ENCODE measurements at places on chromosomes 12 and 14.

DNA sequence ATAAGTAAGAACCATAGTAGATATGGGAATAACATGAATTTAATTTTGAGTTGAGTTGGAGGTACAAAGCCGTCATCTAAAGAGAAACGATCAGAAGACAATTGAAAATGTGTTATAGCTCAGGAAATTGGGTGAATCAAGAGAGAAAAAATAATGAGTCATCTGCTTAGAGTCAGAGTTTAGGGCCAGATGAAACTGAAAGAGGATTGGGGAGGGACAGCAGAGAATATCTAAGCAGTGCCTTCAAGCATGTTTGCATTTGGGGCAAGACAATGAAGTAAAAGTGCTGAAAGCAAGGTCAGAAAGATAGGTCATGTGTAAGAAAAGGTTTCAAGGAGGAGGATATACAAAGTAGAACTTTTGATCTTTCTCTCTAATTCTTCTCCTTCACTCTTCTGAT, 49.4 kb downstream of the SLC15A5 start:
- no peak for DNase-seq

DNA sequence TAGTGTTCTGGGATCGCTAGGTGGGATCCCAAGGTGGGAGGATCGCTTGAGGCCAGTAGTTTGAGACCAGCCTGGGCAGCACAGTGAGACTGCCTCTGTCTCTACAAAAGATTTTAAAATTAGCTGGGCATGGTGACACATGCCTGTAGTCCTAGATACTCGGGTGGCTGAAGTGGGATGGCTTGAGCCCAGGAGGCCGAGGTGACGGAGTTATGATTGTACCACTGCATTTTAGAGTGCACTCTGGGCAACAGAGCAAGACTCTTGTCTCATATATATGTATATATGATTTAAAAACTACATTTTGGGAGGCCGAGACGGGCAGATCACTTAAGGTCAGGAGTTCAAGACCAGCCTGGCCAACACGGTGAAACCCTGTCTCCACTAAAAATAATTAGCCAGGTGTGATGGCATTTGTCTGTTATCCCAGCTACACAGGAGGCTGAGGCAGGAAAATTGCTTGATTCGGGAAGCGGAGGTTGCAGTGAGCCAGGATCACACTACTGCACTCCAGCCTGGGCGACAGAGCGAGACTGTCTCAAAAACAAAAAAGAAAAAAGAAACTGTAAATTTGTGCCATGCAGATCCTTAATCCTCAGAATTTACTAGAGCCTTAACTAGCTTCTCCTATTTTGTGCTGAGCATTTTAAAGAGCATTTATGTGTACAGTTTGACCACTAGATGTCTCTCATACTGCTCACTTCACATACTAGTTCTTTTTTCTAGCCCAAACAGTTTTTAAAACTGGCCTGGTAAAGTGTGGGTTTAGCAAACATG, 114.8 kb downstream of the MON2 start:
- DNase-seq = peak; percentile 2

GRCh38 chr14:33524244-33524643, 426.6 kb downstream of the EGLN3 start:
- no peak for DNase-seq

GRCh38 chr14:61609191-61609843, 86.0 kb upstream of the HIF1A start:
- no peak for DNase-seq

DNA sequence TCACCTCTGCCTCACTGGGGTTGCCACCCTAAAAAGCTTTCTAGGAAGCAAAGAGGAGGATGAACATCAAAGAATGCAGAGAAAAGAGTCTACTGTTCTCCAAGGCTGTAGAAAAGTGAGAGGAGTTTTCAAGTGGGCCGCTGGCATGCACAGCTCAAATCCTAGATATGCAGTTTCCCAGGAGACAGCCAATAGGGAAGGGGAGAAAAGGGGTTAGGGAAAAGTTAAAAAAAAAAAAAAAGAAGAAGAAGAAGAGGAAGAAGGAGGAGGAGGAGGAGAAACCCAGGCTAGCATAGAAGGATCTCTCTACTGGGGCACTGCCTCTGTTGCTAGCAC, 682 bp downstream of the BATF start:
- DNase-seq = no peak

GRCh38 chr12:89951050-89951693, 242.5 kb upstream of the ATP2B1 start:
- DNase-seq = no peak

Data from KG1 (cell line).